Midbrain (tissue), 1 donor: ENCODE measurements at places on chromosomes 4 and X.

GRCh38 chr4:1762264-1763010, 30.7 kb upstream of the FGFR3 start:
- DNase-seq = no peak

DNA sequence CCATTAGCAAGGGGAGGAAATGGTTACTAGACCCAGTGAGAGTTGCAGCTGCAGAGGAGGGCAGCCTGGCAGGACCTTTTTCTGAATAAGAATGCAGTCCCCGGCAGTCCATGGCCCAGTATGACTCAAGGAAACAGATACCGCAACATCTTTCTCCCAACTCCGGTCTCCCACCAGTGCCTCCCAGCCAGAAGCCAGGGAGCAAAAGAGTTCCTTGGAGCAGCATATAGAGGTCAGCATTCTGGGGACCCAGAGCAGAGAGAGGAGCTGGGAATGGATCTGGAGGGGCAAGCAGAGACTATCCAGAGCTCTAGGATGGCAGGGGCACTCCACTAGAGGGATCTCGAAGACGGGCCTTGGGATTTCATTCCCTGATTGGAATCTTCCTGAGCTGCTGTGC, 339.2 kb upstream of the AADAT start:
- DNase-seq = no peak

- DNase-seq = no peak
Observed at GRCh38 chr4:8156617-8157016, 2.0 kb downstream of the ABLIM2 start.

DNA sequence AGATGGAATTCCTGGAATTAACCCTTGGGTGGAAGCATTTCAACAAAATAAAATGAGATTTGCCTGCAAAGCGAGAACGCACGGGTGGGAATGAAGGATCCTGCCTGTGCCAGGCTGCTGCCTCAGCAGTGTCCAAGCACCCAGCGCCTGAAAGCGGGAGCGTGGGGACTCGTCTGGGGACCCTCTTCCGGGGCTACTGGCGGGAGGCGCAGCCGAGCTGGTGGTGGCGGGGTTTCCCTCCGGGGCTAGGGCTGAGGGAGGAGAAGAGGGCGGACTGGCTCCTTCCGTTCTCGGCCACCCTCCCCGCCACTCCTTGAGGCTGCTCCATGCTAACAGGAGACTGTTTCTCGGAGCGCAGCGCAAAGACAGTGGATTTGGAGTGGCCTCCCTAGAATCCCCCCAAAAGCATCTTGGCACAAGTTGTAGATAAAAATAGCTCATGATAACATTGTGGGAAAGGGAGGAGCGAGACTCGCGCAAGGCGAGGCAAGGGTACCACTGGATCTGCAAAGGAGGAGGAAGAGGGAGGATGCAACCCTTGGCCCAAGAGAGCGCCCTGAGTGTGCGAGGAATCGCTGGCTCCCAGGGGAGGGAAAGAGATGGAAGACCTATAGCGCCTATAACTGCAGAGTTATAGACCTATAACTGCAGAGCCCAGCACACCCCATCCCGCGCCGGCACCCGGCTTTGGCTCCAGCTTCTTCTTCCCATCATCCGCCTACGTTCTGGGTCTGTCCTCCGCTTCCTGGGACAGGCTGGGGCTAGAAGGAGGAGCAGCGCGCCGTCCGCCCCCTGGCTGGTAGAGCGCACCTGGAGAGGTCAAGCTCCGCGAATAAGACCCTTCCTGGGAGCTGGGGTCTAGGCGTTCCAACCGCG, 1.3 kb downstream of the HS3ST1 start:
- no peak for DNase-seq

- DNase-seq = no peak
Observed at GRCh38 chr4:79613269-79613935, 205.4 kb upstream of the GK2 start.

DNA sequence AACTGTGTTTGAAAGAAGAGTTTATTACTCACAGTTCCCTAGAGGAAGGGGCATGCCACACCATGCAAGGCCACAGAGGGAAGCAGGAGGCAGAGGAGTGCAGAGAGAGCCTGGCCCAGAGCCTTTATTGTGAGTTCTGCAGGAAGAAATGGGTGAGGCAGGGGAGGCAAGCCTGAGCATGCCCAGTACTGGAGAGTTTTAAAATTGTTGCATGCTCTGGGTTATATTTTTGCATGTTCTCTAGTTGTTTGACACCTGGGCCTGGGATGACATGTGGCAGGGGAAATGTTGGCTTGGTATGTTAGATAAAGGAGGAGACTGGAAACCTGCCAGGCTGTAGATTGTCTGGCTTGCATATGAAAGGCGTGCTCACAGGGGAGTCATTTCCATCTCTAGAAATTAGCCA, 19.7 kb upstream of the CRMP1 start:
- DNase-seq = no peak

DNA sequence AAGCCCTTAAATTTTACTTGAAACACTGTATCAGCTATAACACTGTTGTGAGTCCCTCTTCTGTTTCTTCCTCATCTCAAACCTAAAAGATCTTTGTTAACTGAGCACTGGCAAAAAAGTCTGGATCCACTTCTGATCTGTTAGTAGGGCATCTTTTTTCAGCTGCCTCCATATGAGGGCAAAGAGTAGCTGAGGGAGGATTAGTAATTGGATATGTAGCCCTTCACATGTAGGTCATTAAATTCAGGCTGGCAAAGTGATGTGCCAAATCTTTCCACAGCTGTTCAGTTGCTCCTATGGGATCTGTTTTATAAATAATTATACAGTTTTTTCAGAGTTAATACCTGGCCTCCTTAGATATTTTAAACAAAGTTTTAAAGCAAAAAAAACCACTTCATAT, 1.1 kb upstream of the TRMT10A start:
- DNase-seq = no peak

DNA sequence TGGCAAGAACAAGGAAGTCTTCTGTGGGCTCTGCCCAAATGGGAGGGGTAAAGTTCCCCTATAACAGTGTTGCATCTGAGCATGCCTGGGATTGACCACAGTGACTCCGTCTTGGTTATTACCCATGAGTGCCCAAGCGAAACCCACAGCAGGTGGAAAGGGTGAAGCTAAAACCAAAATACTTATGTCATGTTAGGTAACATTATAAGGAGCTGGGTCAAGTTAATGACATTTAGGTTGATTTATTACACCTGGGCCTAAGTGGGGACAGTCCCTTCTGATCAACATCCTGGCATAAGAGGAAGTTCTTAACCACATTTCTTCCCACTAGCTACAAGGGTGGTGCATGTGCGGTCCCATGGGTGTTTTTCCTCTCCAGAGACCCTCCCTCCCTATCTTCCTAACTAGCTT, 1.3 kb upstream of the ZNF732 start:
- no peak for DNase-seq

GRCh38 chr4:149728444-149728843, 87.2 kb downstream of the IQCM start:
- DNase-seq = no peak

DNA sequence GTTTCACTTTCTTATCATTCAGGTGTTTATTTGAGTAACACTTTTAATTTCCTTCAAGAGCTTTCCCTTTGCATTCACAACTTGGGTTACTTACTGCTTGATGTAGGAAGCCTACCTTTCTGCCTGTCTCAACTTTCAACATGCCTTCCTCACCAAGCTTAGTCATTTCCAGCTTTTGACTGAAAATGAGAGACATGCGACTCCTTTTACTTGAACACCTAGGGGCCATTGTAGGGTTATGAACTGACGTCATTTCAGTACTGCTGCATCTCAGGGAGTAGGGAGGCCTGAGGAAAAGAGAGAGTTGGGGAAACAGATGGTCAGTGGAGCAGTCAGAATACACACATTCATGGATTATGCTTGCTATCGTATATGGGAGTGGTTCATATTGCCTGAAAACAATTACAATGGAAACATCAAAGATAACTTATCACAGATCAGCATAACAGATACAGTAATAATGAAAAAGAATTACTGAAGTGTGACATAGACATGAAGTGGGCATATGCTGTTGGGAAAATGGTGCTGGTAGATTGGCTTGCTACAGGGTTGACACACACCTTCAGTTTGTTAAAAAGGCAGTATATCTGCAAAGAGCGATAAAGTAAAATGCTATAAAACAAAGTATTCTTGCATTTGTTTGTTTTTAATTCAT, 25.7 kb downstream of the USP53 start:
- DNase-seq = no peak

DNA sequence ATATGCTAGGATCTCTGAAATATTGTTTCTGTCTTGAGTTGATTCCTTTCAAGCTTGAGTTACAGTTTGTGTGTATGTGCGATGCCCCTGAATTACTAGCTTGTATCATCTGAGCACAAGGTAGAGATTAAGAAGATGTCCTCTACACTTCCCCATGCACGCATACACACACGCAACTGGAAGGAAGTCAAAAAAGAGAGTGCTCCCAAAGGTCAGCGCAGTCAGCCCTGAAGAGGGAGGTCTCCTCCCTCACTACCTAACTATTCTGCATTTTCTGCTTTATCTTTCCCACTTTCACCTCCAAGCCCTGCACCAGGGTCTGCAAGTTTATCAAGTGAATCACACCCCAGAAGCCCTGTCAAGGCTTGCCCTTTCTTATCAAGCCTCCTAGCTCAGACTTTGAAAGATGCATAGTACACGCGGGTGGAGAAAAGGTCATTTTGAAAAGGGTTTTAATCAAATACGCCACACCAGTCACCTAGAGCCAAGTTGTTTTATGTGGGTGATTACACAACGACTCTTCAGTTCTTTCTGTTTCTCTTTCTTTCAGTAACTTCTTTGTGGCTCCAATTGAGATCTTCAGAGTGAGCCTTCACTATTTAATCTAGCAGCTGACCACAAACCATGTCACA, 127.7 kb downstream of the ASB9 start:
- no peak for DNase-seq

- no peak for DNase-seq
Observed at GRCh38 chr4:83009529-83009928, 1.1 kb downstream of the LIN54 start.

GRCh38 chr4:17280261-17281018, 231.4 kb downstream of the QDPR start:
- DNase-seq = no peak
